ENCODE measurements at places on chromosomes 12 and 14. TPM values are rescaled to one million over a fixed set of nuclear protein-coding genes. Genes with fewer than 3 reads are reported as not detected.

GRCh38 chr14:46051796-46052195 is 599.8 kb downstream of the RPL10L start:
- no peak for DNase-seq

- DNase-seq, result no peak
These were observed 15.1 kb upstream of the MARK3 start for GRCh38 chr14:103370087-103370486.

DNA sequence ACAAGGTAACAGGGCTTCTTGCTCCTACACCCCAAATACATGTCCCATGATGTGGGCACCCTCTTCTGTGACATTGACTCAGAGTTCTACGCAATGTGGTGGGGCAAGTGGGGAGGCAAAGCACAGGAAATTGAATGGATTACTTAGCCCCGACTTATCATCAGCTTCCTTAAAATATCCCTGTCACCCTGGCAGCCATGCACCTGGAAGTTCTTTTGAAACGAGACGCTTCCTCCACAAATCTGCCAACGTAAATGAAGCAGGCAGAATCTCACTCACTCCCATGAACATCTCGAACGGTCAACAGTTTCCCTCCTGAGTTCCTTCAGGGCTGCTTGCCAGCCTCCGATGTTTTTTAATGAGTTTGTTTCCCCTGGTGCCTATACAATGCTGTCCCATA is 33.5 kb downstream of the RNFT2 start:
- DNase-seq, result no peak

GRCh38 chr12:44331269-44331668 is 495.4 kb downstream of the TMEM117 start:
- DNase-seq, result no peak

- no peak for DNase-seq
These were observed 90.0 kb upstream of the EIF5 start for GRCh38 chr14:103243764-103244737.

GRCh38 chr12:76766161-76766560 is 2.2 kb downstream of the ZDHHC17 start:
- no peak for DNase-seq

DNA sequence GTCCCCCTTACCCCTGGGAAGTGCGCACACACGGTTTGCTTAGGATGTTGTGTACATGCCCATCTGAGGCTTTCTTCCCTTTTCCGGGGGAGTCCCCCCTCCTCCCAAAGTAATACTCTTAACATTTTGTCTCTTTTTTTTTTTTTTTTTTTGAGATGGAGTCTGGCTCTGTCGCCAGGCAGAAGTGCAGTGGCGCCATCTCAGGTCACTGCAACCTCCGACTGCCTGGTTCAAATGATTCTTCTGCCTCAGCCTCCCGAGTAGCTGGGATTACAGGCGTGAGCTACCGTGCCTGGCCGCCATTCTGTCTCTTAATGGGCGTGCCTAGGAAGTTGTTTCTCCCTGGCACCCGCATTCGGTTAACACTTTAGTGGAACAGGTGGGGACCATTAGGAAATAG is 4.5 kb upstream of the GMFB start:
- DNase-seq, result no peak

- DNase-seq, result no peak
These were observed 275.2 kb downstream of the GXYLT1 start for GRCh38 chr12:41869432-41869831.

- DNase-seq, result no peak
These were observed 3.0 kb downstream of the KIF5A start for GRCh38 chr12:57552835-57553313.

DNA sequence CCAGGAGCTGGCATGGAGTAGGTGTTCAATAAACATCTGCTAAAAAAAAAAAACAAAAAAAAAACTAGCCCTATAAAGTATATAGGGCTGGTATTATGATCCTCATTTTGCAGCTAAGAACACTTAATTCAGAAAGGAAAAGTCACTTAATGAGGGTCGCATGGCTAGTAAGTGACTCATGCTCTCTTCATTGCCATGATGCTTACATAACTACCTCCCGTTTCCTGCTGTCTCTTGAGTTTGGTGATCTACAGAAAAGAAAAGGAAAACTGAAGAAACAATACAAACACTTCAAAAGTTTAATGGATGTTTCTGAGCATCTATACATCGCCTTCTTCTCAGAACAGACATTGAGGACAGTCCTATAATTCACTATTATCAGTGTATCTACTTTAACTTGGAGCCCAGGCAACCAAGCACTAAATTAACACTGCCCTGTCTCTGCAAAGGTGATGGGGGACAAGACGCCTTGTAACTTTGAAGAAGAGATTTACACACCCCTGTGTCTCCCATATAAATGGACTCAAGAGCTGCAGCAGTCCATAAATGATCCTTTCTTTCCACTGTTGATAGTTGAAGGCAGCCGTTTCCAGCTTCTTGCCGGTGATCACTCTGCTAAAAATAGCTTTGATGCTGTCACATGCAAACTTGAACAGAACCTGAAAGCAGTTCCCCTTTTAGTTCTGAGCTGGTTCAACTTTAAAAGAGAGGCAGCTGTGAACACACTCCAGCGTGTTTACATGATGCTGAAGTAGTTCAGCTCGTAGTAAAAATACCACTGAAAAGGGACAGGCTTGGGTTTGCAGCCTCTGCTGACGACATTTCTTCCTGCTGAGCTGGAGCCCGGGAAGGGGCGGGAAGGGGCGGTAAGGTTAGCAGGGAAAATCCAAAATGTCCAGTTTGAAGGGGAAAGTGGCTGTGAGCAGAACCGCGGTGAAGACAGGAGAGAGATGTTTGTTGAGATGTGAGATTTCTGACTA is 113.3 kb downstream of the FOXN3 start:
- no peak for DNase-seq

- DNase-seq, result no peak
These were observed 94.1 kb downstream of the PHETA1 start for GRCh38 chr12:111274777-111275176.

DNA sequence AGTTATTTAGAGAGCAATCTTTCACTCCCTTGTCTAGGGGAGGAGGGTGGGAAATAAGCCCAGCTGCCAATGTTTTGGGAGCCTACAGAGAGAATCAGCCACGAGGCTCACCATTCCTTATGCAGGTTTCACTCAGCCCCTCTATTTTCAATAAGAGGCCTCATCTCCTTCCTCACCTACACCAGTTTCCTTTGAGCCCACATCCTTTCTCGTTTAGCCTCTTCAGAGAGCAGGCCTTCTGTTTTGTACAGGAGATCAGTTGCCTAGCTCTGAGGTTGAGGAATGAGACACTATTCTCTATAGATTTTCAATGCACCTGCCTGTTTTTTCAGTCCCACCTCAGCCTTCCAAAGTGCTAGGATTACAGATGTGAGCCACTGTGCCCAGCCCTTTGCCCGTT is 17.9 kb downstream of the SNAPC1 start:
- DNase-seq, result no peak

- DNase-seq, result no peak
These were observed 76.9 kb upstream of the SRSF5 start for GRCh38 chr14:69690042-69690441.

GRCh38 chr14:87998482-87998881 is 5.5 kb upstream of the GALC start:
- no peak for DNase-seq

DNA sequence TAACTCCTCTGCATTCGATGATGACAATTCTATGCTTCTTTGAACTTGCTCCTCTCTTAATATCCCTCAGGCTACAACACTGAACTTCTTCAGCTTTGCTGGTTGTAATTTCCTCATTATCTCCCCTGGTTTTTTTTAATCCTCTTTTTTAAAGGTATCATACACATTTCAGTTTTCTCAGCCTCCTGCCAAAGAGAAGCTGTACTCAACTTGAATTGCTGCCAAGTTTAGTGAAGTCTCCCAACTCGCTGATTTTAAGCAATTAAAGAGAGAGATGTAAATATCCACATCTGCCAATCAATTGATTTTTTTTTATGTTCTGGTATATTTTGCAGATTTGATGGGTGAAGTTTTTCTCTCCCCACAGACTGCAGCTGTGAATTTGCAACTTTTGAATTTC is 817.8 kb downstream of the GALC start:
- no peak for DNase-seq

- no peak for DNase-seq
These were observed 115.3 kb upstream of the PRB2 start for GRCh38 chr12:11510671-11511070.

DNA sequence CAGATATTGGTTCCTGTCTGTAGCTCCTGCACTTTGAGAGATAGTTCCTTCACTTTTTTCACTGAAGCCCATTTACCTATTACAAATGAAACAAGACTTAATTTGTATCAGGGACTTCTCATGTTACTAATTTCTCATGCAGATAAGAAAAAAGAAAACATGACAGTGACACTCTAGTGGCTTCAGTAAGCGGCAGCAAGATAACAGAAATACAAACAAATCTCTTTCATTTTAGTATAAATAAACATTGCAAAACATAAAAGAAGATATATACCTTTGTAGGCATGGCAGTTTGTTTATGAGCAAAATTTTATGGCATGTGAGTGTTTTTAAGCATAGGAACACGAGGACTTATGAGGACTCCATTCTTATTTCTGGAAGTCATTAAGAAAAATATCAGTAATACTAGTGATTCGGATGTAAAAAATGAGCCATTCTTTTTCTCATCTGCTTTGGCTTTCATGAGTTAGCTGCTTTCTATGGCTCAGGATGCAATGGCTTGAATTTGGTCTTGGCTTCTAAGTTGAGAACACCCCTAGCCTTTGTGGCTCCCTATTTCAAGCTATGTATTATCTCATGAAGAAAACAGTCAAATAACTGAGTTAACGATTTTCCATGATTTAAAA is 310.1 kb upstream of the RGS6 start:
- no peak for DNase-seq

The KLRD1 gene
- 0.87 TPM for total RNA-seq

The TDRD9 gene
- 0.17 TPM for total RNA-seq

Data from CD4-positive, alpha-beta T cell (primary cell).